ENCODE measurements at places on chromosomes 7 and 10. TPM values are rescaled to one million over a fixed set of nuclear protein-coding genes. Genes with fewer than 3 reads are reported as not detected.

GRID2IP gene
- not detected for total RNA-seq

PODXL gene
- total RNA-seq = 57.1 TPM

EXOC4 gene
- total RNA-seq = 32.5 TPM

LIPK gene
- not detected for total RNA-seq

SHLD2 gene
- total RNA-seq = 9.6 TPM

MRPS16 gene
- total RNA-seq = 102 TPM

CHST3 gene
- 15.4 TPM for total RNA-seq

LRMDA gene
- total RNA-seq = 26.3 TPM

NOC3L gene
- 9.3 TPM for total RNA-seq

CLDN3 gene
- total RNA-seq = not detected

- DNase-seq = no peak
These were observed 8.0 kb downstream of the SAR1A start for GRCh38 chr10:70162151-70162891.

DNA sequence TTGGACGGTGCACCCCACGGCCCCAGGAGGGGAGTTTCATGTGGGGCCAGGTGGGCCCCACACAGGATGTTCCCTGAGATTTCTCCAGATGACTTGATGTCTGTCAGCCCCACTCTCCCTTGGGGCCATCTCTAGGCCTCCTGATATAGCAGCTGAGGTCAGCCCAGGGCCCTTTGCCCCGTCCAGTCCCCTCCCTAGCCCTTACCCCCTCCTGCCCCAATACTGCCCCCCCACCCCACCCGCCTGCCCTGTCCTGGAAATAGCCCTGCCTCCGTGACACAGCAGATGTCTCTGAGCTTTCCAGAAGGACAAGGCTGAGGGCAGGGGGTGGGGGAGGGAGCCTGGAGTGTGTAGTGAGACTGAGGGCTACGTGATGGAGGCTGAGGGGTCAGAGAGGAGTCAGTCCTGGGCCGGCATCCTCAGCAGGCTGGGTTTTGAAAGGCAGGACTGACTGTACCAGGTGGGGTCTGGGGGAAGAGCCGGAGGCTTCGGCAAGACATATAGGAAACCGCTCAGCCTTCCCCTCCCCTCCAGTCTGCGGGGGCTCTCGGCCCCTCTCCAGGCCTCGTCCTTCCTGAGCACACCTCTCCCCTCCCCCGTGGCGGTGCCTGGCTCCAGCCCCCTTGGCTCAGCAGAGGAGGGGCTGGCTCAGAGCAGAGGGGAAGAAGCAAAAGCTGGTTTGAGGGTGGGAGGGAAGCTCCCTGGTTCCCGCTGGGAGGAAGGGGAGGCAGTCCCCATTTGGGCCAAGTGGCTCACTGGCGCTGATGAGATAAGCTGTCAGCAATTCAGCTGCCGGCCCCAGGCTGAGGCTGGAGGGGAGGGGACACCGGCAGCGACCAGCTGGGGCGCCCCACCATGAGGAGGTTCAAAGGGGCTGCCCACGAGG, 2.0 kb downstream of the FLNC start:
- DNase-seq = peak; percentile 73

- no peak for DNase-seq
These were observed 16.6 kb upstream of the WDFY4 start for GRCh38 chr10:48667960-48668590.

DNA sequence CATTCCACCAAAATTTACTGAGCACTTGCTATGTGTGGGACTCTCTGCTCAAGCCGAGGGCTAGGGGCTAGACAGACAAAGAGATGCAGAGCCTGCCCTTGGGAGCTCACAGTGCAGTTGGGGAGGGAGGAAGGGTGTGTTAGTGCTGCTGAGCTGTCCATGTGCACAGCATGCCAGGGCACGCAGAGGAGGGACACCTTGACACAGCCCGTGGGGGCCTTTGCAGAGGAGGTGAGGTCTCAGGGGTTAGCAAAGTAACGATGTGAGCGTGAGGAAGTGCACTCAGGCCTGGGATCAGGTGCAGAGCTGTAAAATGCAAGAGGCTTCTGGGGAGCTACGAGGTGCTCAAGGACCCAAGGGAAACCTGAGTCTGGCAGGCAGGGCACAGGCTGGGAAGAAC, 16.3 kb downstream of the PRKCQ start:
- DNase-seq = no peak

GRCh38 chr7:117803476-117803875, 69.8 kb downstream of the CTTNBP2 start:
- no peak for DNase-seq

DNA sequence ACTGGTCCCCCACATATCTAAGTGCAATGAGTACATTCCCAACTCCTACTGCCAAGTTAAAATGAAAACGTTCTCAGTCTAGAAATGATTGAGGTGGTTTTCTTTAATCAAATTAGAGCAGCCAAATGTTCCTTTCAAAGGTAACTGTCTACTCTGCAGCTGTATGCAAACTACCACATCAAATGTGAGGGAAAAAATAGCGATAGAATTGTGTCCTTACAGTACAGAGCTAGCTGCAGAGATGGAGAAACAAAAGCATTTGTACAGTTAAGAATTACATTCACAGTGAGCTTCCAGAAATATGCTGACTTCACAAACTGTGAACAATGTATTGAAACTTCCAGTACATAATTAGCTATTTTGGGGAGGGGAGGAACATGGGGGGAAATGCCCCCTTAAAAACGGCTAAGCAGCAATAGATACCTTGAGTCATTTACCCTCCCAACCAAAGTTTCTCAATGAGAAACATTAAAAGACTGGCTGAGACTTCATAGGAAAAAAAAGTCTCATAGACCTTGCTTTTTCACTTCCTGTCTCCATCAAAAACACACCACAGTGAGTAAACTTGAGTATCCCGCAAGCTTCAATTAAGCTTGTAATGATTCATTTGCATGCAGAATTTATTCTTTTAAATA, 22.9 kb downstream of the CDK6 start:
- no peak for DNase-seq

DNA sequence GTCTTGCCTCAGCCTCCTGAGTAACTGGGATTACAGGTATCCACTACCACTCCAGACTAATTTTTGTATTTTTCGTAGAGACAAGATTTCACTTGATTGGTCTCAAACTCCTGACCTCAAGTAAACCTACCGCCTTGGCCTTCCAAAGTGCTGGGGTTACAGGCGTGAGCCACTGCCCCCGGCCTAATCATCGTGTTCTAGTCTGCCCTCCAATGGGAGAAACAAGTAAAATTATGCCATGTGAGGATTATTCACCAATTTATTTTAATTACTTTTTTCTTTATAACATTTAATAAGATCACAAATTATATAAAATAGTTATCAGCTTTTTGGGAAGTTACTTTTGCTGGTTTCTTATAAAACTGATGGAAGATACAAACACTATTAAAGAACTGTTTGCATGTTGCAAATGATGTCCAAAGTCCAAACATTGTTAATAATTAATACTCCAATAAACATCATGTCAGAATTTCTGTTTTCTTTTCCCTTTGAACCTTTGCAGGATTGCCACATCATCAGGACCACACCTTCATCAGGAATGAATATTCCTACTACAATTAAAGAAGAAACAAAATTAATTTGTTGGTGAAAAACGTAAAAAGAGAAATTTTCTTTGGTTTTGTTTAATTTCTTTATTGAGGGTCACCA, 786 bp upstream of the AKR1C4 start:
- DNase-seq = no peak

- DNase-seq = no peak
These were observed 114.0 kb downstream of the ATE1 start for GRCh38 chr10:121813857-121814256.

- no peak for DNase-seq
These were observed 36.5 kb downstream of the DPCD start for GRCh38 chr10:101624526-101625102.

- no peak for DNase-seq
These were observed 65.4 kb upstream of the STEAP1B start for GRCh38 chr7:22565315-22565811.

GRCh38 chr7:104921596-104921995, 92.4 kb upstream of the KMT2E start:
- DNase-seq = no peak

DNA sequence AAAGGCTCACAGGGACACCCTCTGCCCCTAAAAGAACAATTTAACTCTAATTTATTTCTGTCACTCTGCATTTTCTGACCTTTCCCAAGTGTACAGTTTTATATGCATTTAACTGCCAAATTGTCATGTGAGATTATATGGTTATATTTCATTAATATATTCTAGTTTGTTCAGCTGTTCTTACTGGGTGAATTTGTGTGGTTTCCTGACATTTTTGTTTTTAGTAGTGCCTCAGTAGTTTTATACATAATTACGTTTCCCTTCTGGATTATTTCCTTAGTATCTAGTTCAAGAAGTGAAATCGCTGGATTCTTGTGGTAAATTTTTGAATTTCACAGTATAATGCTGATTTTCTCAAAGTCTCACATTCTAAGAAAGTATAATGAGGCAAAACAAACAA, 41.3 kb downstream of the EGFR start:
- no peak for DNase-seq

DNA sequence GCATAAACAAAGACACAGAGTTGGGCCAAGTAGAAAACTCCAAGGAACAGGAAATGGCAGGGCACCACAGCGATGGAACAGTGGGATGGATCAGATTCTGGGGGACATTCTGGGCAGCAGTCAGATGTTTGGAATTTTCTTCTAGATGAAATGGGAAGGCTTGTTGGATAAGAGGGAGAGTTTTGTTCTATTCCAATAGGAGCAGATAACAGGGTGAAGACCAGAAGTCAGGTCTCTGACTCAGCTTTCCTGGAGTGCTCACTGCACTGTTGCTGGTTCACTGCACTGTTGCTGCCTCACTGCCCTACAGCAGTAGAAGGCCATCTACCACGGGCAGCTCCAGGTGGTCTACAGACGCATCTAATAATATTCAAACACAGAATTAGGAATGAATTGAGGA, 135.6 kb downstream of the ATE1 start:
- DNase-seq = no peak

GRCh38 chr7:24697416-24697815, 59.8 kb downstream of the GSDME start:
- no peak for DNase-seq

GRCh38 chr10:788796-789748, 99.6 kb upstream of the DIP2C start:
- peak; percentile 87 for DNase-seq

- peak; percentile 89 for DNase-seq
These were observed at the start of gene FHIP2A for GRCh38 chr10:114821293-114821914. Gene FHIP2A, plus strand, starts transcription at chr10:114821780. Its CDS starts 299 bp downstream, at chr10:114822079.

GRCh38 chr7:93382362-93382761, 150.2 kb downstream of the VPS50 start:
- no peak for DNase-seq

- no peak for DNase-seq
These were observed 12.0 kb downstream of the CLCN1 start for GRCh38 chr7:143327903-143328302.

DNA sequence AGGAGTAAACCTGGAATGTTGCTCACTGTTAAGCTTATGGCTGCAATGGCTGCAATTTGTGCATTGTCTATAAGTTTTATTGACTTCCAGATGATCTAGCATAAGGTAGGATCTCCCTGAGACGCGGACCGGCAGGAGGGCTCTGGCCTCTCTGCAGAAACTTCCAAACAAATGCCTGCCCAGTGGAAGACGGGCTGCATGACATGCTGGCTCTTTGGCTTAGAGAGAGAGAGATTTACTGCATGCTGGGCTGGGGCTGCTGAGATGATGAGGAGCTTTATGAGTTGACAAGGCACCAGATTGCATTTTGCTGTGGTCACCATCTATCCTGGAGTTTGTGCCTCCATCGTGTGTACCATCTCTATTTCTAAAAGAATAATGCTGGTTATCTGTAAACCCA, 193.2 kb downstream of the GALNT17 start:
- no peak for DNase-seq

- DNase-seq = peak; percentile 85
These were observed 7.0 kb downstream of the AIMP2 start for GRCh38 chr7:6015917-6016652.

- DNase-seq = no peak
These were observed 233.8 kb upstream of the NEBL start for GRCh38 chr10:21130683-21131442.
